Activated naive CD8-positive, alpha-beta T cell treated with anti-CD3 and anti-CD28 coated beads, Interleukin-2, amount 50 U/mL, for 16 hours (primary cell): ENCODE measurements at places on chromosomes 16 and 17.

DNA sequence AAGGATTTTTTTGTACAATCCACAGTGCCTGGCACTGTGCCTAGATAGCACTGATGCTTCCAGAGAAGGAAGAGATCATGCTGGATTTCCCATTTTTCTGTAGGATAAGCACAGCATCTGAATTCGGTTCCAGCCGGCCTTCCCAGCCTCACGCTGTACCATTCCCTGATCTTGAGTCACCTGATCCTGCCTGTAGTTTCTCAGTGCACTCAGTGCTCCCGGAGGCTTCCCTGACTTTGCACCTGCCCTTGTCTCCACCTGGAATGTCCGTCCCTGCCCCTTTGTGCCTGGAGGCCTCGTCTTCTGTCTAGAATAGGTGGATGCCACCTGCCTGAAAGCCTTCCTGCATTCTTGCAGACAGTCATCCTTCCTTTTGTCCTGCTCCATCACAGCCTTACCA, 179.9 kb downstream of the CCDC182 start:
- no peak for DNase-seq

DNA sequence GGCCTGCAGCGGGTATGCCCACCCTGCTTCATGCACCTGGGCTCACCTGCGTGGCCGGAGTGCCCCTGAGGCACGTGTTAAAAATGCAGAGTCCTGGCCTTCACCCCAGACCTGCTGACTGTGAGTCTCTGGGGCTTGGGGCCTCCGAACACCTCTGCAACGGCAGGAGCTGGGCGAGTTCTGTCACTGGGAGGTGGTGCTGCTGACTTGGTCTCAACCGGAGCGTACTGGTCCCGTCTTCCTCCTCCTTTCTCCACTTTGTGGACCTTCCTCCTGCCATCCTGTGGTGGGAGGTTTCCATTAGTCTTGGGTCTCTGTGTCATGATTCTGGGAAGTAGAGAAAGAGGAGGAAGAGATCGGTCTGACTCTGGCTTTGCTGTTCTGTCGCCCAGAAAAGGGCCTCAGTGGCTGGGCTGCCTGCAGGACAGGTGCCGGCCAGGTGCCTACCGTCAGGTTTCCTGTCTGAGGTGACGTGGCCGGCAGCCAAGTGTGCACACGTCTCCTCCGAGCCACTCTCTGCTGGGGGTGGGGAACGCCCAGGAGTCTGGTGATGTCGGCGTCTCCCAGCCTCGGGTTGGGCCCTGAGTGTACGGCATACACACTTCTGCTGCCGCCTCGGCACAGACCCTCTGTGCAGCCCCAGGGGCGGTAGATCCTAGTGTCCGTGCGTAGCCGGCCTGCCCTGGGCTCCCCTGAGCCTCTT, 6.9 kb downstream of the TSC2 start:
- DNase-seq = no peak

DNA sequence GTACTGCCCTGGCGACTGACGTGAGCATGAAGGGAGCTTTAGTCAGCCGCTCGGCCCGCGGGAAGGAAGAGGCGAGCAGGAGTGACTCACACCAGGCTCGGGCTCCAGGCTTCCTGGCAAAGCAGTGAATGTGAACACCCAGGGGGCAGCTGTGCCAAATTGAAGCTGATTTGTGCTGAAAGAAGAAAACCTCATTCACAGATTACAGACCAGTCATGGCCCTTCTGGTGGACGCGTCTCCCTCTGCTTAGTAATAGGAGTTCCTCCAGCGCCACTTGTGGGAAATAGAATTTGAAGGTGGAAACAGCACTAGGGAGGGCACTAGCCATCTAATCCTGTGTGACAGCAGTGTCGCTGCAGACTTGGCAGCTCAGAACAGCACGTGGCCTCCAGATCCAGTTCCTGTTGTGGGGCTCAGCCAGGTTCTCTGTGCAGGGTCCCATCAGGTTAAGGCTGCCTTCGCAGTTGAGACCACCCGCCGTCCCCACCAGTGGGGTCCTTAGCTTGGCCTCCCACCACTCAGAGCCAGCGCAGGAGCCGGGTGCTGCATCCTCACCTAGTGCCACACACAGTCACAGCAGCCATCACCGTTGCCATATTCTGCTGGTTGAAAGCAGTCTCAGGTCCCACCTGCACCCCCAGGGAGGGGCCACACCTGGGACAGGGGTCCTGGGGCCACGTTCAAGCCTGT, 164.5 kb upstream of the CHMP6 start:
- DNase-seq = no peak

- no peak for DNase-seq
Measured at GRCh38 chr16:60651346-60651745, 1384.9 kb downstream of the CDH8 start.

GRCh38 chr17:13099089-13099735, 81.4 kb upstream of the ELAC2 start:
- no peak for DNase-seq

DNA sequence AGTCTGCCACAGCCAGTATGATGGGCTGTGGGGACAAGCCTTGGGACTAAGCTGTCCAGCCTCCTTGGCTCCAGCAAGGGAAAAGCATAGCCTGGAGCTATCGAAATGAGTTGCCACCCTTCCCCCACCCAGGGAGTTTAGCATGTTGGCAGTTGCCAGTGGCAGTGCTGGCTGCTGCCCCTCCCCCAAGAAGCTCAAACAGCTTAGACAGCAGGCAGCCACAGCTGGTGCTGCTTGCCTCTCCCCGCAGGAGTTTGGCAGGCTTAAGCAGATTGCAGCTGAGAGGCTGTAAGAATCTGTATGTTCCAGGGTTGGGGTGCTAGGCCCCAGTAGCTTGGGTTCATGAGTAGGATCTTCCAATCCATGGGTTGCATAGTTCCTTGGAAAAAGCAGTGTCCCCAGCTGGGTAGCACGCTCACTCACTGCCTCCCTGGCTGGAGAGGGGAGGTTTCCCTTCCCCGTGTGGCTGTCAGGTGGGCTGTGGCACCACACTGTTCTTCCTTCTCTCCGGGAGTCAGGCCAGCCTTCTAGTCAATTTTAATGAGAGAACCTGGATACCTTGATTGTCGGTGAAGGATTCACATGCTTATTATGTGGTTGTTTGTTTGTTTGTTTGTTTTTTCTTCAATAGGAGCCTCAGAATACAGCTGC, 506.1 kb downstream of the CDH11 start:
- DNase-seq = no peak

GRCh38 chr17:8841844-8842243, 25.6 kb downstream of the PIK3R6 start:
- DNase-seq = no peak
